ENCODE measurements at places on chromosomes 11 and 22.
A peak's percentile ranks its signal among the peaks of the same experiment; 100 is the strongest.

DNA sequence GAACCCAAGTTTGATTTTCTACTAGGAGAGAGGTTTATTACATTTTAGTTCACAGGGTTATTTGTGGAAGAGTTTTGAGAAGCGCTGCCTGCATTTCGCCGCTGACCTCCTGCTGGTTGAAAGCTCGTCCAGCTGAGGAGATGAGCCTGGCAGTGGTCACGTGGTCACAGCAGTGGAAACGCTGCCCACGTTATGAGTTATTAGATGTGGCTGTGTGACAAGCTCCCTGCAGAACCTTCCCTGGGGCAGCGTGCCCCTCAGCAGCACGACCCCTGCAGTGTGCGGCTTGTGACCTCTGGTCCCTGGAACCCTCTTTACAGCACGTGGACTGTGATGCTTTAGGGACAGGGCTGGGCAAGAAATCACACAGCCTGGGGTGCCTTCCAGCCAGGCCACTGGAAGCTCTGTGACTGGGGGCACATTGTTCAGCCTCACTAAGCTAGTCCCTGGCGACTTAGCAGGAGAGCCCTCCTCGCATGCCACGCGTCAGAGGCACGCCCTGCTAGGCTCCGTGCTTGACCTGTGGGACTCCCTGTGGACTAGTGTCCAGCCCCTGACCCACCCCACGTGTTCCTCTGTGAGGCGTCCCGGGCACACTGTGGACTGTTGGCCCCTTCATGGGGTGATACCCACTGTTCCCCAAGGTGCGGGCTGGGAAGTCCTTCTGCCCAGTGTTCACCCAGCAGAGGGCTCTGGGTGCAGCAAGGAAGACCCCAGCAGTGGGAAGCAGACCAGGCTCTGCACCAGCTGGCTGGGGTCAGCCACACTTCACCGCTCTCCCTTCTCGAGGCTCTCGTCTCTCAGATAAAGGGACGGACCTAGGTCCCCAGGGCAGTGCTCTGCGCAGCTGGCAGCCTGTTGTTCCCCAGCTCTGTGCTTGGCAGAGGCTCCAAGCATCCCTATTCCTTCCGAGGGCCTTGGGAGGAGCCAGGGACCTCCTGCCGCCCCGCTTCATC lies 349.5 kb downstream of the TBC1D22A start:
- DNase-seq = no peak

GRCh38 chr22:29269731-29270474 lies 1.8 kb downstream of the EWSR1 start:
- DNase-seq = no peak

GRCh38 chr11:13929395-13929891 lies 33.1 kb upstream of the SPON1 start:
- DNase-seq = no peak

DNA sequence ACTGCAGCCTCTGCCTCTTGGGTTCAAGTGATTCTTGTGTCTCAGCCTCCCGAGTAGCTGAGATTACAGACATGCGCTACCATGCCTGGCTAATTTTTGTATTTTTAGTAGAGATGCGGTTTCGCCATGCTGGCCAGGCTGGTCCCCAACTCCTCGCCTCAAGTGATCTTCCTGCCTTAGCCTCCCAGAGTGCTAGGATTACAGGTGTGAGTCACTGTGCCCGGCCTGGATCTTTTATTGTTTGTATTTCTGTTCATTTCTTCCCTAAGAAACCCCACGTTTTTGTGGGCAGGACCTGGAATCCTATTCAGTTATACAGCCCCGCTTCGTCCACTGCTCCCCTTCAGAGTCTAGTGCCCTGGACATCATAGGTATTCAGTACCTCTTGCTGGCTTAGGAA lies 28.7 kb downstream of the ZBTB16 start:
- no peak for DNase-seq

DNA sequence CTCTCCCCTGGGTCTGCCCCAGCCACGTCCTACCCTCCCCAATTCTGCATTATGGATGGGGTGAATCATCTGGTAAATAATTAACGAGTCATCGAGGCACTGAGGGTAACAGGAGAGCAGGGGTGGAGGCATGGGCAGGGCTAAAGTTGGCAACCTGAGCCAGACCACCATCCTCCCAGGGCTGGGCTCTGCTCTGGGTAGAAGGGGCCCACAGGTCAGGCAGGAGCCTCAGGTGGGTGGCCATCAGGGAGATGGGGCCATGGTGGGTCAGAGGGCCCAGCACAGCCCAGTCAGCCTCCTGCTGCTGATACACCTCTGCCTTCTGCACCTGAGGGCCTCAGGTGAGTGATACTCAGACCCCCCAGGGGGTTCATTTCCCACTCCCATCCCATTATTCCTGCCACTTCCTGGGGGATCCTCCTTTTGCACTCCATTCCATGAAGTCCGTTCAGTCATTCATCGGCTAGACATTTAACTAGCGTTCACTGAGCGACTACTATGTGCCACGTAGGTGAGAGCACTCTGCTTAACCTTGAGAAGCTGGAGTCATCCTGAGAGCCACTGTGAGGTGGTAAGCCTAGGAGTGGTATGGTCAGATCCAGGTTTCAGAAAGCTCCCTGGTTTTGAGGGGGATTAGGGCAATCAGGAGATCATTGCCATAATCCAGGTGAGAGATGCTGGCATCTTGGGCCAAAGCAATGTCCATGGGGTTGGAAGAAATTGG lies at the start of gene VSIG10L2:
VSIG10L2 (plus strand) TSS at position 248 of the 724 bp plus-strand sequence; CDS start at position 260, 12 bp downstream.
- DNase-seq = no peak

- DNase-seq = no peak
These were observed 115.9 kb downstream of the ATM start for GRCh38 chr11:108338750-108339149.

GRCh38 chr11:27696961-27697360 lies 3.3 kb downstream of the BDNF start:
- no peak for DNase-seq

DNA sequence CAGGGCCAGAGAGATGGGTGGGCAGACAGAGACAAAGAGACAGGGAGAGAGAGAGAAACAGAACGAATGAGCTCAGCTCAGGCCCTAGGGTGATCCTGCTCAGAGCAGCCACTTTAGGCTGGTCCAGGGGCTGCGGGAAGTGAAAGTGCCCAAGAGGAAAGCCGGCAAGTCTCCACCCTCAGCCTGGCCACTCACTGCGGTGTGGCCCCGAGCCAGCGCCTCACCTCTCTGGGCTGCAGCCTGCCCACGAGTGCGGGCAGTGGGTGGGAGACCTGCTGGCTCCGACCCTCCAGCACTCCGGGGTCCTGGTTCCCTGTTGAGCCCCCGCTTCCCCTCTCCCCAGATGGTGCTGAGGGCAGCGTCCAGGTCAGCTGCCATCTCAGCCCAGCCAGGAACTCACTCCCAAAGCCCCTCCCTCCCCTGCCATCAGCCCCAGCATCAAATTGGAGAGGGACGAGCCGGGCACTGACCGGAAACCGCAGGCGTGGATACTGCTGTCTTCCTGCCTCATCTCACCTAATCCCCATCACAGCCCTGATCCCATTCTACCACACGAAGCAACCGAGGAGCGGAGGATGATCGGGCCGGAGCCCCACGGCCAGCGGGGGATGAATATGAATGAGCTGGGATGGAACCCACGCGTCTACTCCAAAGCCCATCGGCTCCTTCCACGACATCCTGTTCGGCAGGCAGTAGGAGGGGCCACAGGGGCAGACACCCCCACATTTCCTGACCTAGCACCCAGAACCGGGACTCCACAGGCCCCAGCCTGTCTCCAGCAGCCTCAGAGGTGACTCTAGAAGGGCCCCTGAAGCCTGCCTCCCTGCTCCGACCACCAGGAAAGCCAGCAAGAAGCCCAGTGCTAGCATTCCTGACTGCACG lies 16.9 kb downstream of the ELFN2 start:
- DNase-seq = no peak

- DNase-seq = no peak
These were observed 929.5 kb upstream of the CCDC90B start for GRCh38 chr11:84215672-84216071.

DNA sequence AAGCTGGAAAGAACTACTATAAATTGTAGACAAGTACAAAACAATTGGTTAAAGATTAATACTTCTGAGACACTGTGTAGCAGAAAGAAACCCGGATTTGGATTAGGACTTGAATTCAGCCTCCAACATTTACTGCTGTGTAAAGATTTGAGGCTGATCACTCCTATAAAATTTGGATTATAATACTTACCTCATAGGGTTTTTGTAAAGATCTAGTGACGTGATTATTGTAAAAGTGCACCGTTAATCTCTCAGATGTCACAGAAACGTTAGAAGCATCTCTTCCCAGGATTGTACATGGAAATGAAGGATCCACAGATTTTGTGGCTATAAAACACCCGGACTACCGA lies 323 bp upstream of the HIKESHI start:
- DNase-seq = no peak

DNA sequence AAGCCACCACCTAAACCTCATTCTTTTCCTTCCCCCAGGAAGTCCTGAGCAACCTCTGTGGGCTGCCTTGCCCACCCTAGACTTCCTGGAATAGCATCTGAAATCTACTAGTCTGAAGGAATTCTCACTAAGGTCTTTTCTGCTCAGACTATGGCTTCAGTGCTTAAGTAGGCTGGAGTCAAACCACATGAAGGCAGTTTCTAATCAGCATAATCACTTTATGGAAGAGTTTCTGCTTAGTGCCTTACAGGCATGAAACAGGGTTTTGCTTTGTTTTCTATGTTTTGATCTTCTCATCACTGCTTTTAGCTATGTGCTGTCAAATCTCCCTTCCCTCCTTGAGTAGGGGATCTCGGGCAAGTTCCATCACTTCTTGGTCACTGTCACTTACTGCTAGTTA lies 117.7 kb downstream of the WT1 start:
- DNase-seq = no peak

DNA sequence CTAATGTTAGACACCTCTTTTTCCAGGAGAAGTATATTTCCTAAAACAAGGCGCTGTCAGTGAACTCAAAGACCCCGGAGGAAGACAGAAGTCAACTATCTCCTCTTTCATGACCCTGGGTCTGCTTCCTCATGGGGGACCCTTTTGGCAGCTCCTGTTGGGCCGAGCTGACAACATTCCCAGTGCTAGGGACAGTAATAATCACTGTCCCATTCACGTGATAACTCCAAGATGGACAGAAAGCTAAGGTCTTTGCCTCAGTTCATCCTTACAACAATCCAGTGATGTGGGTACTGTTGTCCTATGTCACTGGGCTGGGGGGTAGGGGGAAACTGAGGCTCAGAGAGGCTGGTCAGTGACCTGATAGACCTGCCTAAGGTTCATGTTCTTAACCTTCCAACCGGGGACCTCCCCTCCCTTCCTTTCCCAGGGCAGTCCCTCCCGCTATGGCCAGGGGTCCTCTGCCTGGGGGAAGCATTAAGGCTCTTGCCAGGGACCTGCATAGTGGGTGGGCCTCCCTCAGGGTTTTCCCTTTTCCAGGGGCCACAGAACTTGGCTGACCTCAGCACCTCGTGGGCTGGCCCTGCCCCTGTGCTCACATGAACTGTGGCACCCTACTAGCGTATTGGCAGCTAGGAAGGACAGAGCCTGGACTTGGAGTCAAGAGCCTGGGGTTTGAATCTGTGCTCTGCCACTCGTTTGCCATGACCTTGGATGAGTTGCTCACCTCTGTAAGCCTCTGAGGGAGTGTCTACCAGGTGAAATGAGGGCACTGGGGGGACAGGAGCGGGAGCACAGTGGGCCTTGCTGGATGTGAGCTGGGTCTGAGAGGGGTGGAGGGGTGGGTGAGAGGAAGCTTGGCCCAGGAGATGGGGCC lies 53.6 kb downstream of the LRRC32 start:
- DNase-seq = no peak

GRCh38 chr22:45149671-45150070 lies 14.1 kb upstream of the NUP50 start:
- DNase-seq = peak; percentile 37

DNA sequence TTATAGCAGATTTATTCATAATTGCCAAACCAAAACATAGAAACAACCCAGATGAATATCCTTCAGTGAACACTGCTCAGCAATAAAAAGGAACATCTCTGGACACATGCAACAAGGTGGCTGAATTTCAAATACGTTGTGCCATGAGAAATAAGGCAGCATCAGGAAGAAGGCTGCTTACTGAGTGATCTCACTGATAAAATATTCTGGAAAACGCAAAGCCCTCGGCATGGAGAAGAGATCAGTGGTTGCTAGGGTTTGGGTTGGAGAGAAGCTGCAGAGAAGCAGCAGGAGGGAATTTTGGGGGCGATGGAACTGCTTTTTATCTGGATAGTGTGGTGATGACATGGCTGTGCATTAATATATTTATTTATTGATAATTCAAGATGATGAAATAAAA lies 11.0 kb upstream of the SHANK2 start:
- DNase-seq = no peak

GRCh38 chr11:34505874-34506273 lies 7.7 kb downstream of the ELF5 start:
- DNase-seq = no peak

- DNase-seq = no peak
These were observed 33.2 kb downstream of the RTN4R start for GRCh38 chr22:20234760-20235388.

- no peak for DNase-seq
These were observed 11.5 kb upstream of the MUC15 start for GRCh38 chr11:26583550-26583949.

DNA sequence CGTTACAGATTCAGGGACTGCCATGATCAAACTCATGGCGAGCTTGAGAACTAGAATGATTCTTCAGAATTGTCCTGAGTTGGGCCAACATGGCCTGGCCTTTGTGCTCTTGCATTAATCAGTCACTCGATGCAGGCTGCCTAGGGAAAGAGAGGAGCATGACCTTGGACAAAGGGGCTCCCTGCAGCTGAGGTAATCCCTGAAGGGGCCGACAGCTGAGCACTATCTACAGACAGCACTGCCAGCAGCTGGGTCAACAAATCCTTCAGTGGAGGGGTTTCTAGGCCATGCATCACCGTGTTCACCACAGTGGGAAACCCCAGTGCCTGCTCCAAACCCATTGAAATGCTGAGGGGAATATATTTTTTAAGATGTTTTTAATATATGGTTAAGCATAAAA lies 159.5 kb upstream of the POU2AF2 start:
- no peak for DNase-seq

DNA sequence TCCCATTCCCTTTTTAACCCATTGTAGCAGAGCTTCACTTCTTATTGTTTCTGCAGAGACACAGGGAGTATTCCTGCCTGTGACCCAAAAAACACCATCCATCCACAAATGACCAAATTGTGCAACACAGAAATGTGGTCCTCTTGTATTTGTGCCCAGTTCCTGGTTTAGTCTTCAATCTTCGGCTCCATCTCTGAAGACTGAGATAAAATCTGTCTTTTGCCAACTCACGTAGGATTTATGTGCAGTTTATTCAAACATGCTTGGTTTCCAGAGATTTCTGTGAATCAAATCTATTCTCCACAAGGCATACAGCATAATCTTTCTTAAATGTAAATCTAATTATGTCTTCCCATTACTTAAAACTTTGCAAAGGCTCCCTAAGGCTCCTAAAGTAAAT lies 307.0 kb downstream of the AASDHPPT start:
- no peak for DNase-seq

DNA sequence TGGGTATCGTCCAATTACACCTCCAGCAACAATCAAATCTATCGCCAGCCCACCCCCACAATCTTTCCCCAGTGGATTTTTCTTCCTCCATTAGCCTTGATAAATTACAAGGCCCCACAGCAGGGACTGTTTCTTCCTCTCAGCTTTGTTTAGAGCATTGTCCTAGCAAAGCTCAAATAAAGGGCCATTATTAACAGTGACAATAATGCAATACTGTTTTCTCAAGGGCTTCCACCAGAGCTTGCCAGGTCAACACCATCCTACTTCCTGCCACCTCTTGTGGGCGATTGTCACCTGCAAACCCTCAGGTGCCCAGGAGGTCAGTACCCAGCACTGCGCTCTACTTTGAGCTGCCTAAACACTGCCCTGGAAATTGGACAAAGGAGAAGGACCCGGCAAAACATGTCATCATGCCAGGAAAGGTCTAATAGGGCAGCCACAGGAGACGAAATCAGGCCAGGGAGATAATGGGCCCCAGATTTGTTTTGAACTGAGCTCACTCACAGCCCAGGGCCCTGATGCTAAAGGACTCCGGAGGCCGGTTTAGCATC lies 95.2 kb downstream of the ABTB2 start:
- DNase-seq = no peak
